HT1080 (cell line): ENCODE measurements at places on chromosomes 1 and 21.

GRCh38 chr1:3186526-3186921, 117.5 kb downstream of the PRDM16 start:
- DNase-seq = peak; percentile 7

- DNase-seq = no peak
Measured at GRCh38 chr1:183517401-183517800, 45.1 kb downstream of the SMG7 start.

- DNase-seq = no peak
Measured at GRCh38 chr21:44760376-44760775, 41.2 kb downstream of the UBE2G2 start.

- peak; percentile 92 for DNase-seq
Measured at GRCh38 chr1:3836421-3836820, 20.6 kb downstream of the CEP104 start.

- DNase-seq = no peak
Measured at GRCh38 chr1:118828038-118828437, 160.1 kb downstream of the TBX15 start.

DNA sequence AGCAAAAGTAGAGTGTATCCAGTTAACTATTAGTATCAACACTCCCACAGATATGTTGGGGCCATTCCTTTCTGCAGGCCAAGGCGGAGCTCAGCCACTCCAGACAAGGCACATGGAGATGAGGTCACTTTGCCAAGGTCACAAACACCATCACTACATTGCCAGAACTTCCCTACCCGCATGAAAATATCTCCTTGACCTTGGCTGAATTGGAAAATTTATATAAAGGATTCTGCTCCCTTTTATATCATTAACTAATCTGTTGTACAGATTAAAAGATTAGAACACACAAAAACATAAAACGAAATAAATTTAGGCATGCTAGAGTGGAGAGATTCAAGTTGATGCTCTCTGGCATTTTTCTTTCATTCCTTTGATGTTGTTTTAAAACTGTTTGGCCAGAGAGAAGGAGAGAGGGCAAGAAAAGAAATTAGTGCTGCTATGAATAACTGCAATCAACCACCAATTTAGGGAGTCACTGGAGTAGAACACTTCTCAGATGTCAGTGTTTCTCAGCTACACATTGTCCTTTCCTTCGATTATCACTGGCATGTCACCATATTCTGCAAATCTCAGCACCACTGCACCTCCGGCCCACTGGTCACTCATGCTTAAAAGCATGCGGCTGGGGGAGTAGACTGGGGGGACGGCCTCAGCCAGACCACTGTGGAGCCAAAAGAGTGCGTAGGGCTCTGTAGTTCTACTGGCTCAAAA, 78.7 kb upstream of the ATP1B1 start:
- DNase-seq = no peak

GRCh38 chr1:23202263-23202749, 15.0 kb downstream of the HTR1D start:
- peak; percentile 85 for DNase-seq
